Effector CD4-positive, alpha-beta T cell (primary cell): ENCODE measurements at places on chromosomes 11 and 22.

- no peak for DNase-seq
Observed at GRCh38 chr22:17400305-17400704, 31.0 kb downstream of the CECR2 start.

DNA sequence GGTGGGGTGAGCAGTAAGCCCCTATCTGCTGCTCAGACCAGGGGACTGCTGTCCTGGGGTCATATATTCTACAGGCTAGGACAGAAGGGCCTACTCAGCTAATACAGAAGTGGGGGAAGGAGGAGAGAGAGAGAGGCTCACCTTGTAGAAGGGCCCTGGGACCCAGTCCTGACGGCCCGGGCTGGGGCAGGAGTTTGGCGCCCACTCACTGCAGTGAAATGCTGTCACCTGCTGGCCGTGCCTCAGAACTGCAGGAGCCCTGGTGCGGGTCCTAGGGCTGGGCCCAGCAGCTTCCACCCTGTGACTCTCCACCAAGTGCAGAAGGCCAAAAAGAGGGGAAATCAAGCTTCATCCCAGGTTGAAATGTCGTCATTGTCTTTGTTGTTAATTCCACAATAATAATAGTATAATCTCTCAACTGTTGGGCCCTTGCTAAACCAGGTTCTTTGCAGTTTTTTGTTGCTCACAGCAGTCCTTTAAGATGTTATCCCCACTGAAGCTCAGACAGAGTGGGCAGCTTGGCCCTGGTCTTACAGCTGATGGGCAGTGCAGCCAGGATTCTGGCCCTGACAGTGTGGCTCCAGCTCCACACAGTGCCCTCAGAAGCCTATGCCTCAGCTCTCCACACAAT, 29.6 kb downstream of the TRIM29 start:
- peak; percentile 30 for DNase-seq

DNA sequence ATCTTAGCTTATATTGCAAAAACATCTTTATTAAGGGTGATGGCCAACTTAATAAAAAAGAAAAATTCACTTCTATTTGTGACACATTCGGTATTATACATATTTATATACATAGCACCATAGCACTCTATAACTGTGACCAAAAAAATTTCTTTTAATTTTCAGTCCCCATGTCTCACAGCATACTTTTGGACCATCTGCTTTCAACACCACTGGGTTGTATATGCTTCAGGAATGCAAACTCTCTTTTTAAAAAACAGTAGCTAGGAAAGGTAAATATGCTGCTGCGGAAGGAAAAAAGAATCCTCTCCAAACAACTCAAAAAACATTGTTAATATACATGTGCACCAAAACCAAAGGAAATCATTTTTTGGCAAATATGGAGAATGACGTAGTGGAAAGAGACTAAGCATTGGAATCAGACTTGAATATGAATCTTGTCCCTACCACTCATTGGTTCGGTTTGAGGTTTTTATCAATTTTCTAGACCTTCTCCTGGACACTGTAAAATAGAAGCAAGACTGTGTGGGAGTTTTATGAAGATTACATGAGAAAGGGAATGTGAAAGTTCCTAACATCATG, 227.9 kb downstream of the BLID start:
- DNase-seq = no peak

DNA sequence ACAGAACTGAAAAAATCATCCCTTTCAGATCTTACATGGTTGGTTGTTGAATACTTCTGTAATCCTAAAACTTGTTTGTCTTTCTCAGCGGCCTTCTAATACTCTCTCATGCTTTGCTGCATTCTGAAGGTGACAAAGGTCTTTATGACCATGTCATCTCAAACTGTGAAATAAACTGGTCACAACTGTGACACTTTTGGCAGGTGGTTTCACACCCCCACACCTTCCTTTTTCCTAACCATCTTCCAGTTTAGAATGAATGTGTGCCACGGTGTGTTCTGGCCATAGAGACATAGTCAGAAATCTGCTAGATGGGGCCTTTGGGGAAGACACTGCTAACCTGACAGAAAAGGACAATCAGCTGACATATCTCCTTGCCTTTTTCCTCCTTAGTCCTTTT, 14.7 kb upstream of the RFPL3 start:
- DNase-seq = no peak

GRCh38 chr11:38356255-38356654, 1758.2 kb upstream of the RAG2 start:
- DNase-seq = no peak

DNA sequence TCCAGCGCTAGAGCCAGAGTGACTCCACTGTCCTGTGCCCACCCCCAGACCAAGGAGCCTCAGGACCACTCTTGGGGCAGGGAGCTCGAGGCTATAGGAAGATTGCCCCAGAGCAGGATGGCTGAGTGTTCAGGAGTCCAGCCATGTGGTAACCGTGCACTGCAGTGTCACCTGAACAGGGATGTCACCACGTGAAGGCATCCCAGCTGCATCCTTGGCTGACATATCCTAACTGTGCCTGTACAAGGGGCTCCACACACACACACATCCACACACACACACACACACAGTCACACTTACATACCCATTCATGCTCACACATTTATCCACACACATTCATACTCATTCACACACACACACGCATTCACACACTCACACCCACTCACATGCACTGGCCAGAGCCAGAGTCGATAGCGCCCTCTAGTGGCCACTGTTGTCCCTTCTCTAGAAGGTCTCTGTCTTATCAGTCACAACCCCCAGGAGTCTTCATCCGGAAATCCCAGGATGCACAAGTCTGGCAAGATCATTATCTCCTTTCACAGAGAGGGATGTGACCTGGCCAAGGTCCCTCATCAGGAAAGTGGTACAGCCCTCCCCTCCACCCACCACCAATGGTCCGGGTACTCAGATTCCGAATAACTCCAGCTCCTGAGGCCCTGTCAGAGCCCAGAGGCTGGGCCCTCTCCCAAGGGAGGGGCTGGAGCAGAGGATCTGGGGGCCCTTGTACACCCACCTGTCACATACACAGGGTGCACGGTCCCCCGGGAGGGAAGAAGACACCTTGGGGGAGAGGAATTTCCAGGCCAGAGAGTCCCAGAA, 55.1 kb downstream of the IGLL5 start:
- peak; percentile 74 for DNase-seq

- DNase-seq = no peak
Observed at GRCh38 chr11:65297026-65297672, 17.5 kb upstream of the CDC42EP2 start.

DNA sequence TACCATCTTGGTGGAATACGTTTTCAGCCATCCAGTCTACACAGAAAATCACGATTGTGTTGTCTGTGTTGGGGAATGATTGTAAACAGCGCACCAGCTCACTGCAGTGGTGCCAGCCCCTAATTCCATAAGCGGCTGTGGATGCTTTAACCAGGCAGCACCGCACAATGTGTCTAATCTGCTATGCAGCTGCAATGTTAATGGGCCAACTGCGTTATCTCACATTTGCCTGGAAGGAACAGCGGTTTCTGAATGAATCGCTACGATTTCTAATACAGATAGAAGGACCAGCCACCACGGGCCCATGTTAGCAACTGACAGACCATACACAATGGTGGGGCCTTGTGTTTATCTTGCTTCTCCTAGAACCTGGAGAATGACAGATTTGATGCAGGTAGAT, 384.5 kb upstream of the KIRREL3 start:
- DNase-seq = no peak

- no peak for DNase-seq
Observed at GRCh38 chr11:134573857-134574256, 161.8 kb upstream of the B3GAT1 start.

DNA sequence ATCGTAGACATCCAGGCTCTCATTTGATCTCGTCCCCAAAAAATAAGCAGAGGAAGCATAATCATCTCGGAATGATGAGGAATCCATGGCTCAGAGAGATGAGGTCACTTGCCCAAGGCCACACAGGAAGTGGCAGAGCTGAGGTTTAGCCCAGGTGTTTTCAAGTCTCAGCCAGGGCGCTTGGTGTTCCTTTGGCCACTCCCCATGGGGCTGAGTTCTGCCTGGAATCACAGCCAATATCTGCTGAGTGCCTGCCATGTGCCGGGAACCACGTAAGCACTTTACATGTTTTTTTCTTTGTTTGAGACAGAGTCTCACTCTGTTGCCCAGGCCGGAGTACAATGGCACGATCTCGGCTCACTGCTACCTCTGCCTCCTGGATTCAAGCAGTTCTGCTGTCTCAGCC, 29.5 kb upstream of the MYH9 start:
- no peak for DNase-seq

- no peak for DNase-seq
Observed at GRCh38 chr11:7423946-7424345, 61.4 kb upstream of the OLFML1 start.
